Activated CD4-positive, alpha-beta T cell treated with anti-CD3 and anti-CD28 coated beads, Interleukin-2, amount 50 U/mL, for 48 hours (primary cell): ENCODE measurements at places on chromosomes 12 and 14.

DNA sequence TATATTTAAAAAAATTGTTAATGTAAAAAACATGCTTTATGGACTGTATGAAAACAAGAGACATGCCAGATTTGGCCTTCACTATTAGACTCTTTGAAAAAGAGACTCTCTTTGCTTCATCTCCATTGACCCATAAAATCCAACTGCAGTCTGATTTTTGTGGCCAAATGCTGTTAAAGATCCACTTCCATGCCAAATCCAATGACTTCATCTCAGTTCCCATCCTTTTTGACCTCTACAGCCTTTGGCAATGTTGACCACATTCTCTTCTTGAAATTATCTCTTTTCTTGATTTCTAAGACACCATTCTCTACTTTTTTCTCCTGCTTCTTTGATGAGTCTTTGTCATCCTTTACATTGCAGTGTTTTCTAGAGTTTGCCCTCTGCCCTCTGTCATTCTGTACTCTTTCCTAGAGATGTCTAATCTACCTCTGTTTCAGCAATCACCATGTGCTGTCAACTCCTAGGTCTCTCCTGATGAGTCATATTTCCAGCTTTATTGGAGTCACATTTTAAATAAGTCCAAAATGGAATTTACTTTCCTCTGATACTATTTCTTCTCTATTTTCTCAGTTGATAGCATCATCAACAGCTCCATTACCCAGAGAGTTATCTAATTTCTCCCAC, 2.4 kb downstream of the TMPRSS12 start:
- DNase-seq, result no peak

- DNase-seq, result no peak
Observed at GRCh38 chr12:202081-202731, 11.8 kb downstream of the SLC6A12 start.

GRCh38 chr12:49092816-49093406, 1.7 kb downstream of the DHH start:
- DNase-seq, result no peak

GRCh38 chr12:9808504-9808903, 18.8 kb upstream of the KLRF1 start:
- no peak for DNase-seq

DNA sequence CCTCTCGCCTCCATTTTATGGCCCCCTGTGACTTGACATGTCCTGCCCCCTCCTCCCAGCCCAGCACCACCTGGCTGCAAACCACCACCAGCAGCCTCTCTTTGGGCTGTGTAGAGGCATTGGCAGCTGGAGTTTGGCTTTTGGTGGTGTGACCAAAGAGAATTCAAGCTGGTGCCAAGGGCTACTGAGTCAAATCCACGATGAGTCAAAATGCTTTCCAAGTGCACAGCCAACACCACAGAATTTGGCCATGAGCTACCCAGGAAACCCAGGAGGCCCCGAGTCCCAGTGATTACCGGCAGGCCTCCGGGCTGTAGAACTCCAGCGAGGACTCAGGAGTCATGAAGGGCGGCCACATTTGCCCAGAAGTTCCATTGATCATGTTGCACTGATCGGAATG, 53.8 kb downstream of the SCARB1 start:
- DNase-seq, result no peak

- no peak for DNase-seq
Observed at GRCh38 chr12:24499151-24500146, 449.5 kb downstream of the BCAT1 start.

DNA sequence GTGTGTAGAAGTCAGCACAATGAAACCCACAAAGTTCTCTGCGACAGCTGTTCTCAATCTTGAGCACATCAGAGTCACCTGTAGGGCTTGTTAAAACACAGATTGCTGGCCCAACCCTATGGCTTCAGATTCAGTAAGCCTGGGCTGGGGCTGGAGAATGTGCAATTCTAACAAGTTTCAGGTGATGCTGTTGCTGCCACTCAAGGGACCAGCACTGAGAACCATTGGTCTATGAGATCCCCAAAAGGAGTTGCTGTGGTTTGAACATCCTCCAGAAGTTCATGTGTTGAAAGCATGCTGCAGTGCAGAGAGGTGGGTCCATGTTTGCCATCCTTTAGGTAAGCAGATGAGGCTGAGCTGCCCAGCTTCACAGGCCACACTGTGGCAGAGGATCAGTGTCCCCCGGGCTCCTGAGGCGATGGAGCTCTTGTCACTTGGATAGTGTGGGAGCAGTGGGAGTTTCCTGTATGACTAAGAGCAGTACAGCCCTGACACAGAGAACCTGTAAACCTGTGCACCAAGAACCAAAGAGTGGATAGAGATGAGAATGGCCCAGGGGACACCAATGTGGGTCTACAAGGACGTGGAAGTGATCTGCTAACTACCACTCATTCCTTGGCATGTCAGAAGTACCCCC, 8.0 kb upstream of the RTRAF start:
- no peak for DNase-seq

DNA sequence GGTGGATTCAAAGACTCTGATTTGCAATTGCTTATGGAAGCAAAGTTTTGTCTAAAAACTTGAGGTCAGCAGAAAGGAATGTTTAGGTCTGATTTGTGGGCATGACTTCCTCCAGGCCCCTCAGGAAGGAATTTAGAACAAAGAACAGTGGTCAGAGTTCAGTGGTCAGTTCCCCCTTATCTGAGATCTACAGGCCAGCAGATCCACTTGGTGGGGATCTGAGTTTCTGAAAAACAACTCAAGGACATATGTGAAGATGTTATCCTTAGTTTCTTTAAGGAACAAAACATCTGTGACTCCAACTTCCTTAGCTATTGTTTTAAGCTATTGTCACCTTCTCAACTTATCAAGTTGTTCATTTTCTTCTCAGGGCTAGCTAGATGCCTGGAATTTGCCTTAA, 28.0 kb upstream of the NAA30 start:
- no peak for DNase-seq
